Activated B cell treated with CpG ODN at 0.5 μM for 24 hours (primary cell): ENCODE measurements at places on chromosomes 16 and 17. TPM values are rescaled to one million over a fixed set of nuclear protein-coding genes. Genes with fewer than 3 reads are reported as not detected.

Gene SMIM5
- 1.1 and 1.7 TPM in 2 replicates for total RNA-seq

Gene MTSS2
- total RNA-seq = 0.81 and 1.4 TPM in 2 replicates

Gene ERN2
- not detected in 2 replicates for total RNA-seq

Gene GDPD3
- total RNA-seq = 4.9 and 6.1 TPM in 2 replicates

DNA sequence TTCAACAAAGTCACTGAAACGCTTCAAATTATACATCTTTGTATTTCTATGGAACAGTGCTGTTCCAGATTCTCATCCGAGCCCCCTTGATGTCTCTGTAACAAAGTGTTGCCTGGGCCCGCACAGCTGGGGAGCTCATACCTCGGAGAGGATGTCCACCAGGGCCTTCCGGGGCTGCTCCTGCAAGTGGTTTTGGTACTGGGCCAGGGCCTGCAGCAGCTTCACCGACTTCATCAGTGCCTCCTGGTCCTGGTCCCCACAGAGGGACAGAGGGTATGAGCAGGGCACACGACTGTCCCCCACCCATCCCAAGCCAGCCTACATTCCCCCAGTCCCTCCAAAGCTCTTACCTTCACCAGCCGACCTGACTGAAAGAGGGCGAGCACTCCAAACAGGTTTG, 1.5 kb downstream of the MYBBP1A start:
- no peaks in the 10 kb centered on the region for H3K27me3 ChIP-seq
- peak overlapping the region; percentile 96 for H3K4me3 ChIP-seq
- H3K27ac ChIP-seq = no peak overlapping the region
- peaks cover 51% of the 10 kb centered on the region for H3K36me3 ChIP-seq
- peaks cover 28% of the 10 kb centered on the region for H3K4me1 ChIP-seq
- DNase-seq = no peak

DNA sequence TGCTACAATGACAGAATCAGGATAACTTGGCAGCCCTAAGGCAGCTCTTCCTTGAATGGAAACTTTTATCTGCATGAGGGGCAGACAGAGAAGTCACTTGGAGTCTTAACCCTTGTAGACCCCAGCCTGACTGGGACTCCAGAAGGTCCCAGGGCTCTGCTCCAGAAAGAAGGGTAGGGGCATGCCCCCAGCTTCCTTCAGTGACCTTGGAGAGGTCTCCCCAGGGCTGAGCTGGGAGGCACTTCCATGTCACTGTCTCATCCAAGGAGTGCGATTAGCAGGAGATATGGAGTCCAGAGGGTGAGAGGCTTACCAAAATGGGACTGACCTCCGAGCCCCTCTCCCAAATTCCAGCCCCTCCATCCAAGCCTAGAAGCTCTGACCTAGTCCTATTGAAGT, 3.4 kb upstream of the NLRC5 start:
- DNase-seq = no peak
- H3K4me3 ChIP-seq = no peak overlapping the region
- no peaks in the 10 kb centered on the region for H3K27me3 ChIP-seq
- peaks cover 91% of the 10 kb centered on the region for H3K4me1 ChIP-seq

DNA sequence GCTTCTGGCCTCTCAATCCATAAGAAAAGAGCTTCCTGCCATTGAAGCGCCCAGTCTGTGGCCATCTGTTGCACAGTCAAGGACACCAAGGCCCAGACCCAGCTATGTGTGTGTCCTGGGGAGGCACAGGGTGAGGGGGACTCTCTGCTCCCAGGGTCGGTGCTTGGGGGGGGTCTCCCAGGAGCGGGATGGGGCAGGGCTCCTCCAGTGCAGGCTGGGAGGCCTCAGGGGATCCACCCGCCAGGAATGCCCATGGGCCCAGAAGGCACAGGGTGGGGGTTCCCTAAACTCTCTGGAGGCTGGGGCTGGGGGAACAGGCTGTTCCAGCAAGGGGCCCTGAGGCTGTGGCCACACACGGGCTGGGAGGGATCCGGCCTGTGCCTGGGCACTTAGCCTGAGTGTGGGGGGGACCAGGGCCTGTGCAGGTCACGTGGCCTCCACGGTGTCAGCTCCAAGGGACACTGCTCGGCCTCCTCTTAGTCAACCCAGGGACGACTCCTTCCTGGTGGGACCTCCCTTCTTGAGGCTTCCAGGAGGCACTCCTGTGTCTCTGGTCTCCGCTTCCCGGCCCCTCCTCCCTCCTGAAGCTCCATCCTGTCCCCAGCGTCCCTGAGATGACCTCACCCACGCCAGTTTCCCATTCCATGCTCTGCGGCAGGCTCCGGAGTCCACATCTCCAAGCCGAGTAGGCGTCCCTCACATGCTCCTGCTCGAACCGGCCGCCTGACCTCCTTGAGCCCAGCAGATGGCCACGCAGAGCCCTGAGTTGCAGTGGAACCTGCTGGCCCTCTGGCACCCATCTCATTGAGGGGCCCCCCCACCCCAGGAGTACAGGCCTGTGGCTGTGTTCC, 23.1 kb upstream of the BAHCC1 start:
- H3K27me3 ChIP-seq = peaks cover 5% of the 10 kb centered on the region
- no peak overlapping the region for H3K27ac ChIP-seq
- no peaks in the 10 kb centered on the region for H3K4me1 ChIP-seq
- no peak overlapping the region for H3K4me3 ChIP-seq

GRCh38 chr17:180381-181244, 837 bp downstream of the DOC2B start:
- H3K27me3 ChIP-seq = peaks cover 40% of the 10 kb centered on the region
- no peak for DNase-seq
- H3K4me3 ChIP-seq = no peak overlapping the region
- H3K36me3 ChIP-seq = no peaks in the 10 kb centered on the region
- H3K27ac ChIP-seq = no peak overlapping the region

DNA sequence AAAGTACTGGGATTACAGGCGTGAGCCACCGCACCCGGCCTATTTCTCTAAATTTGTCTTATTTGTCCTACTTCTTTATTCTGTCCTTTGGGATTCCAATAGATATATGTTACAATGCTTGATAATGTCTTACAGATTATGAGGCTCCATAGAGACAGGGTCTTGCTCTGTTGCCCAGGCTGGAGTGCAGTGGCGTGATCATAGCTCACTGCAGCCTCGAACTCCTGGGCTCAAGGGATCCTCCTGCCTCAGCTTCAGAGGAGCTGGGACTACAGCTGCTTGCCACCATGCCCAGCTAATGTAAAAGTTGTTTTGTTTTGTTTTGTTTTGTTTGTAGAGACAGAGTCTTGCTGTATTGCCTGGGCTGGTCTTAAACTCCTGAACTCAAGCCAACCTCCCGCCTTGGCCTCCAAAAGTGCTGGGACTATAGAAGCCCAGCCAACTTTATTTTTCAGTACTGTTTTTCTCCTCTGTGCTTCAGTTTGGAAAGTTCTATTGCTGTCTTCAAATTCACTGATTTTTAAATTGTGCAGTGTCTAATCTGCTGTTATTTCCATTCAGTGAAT, 10.3 kb downstream of the ANKRD13B start:
- no peak for DNase-seq
- H3K4me3 ChIP-seq = no peak overlapping the region
- no peaks in the 10 kb centered on the region for H3K36me3 ChIP-seq
- no peak overlapping the region for H3K27ac ChIP-seq
- H3K4me1 ChIP-seq = no peaks in the 10 kb centered on the region

GRCh38 chr16:10571354-10571753, 9.0 kb downstream of the EMP2 start:
- H3K4me3 ChIP-seq = no peak overlapping the region
- peaks cover 13% of the 10 kb centered on the region for H3K27me3 ChIP-seq
- no peak for DNase-seq
- no peaks in the 10 kb centered on the region for H3K36me3 ChIP-seq

DNA sequence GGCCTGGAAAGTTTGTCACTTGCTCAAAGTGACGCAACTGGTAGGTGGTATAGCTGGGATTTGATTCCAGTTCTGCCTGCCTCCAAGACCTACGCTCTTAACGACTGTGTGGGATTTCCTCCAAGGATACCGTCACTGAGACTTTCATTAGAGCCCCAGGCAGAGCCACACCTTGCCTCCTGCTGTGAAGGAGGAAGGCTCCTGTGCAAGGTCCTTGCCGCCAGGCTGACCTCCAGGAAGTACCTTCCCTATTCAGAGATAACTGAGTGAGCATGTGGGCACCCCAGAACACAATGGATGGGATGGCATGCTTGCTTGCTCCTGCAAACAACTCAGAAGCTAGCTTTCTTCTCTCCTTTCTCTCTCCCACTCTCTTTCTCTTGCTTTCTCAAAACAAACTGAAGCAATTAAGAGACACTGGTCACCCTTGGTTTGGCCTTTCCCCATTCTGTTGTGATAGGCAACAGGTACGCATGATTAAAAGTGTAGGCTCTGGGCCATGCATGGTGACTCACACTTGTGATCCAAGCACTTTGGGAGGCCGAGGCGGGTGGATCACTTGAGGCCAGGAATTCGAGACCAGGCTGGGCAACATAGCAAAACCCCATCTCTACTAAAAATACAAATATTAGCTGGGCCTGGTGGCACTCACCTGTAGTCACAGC, 30.7 kb downstream of the CACNG3 start:
- no peak for DNase-seq
- no peaks in the 10 kb centered on the region for H3K4me1 ChIP-seq
- no peak overlapping the region for H3K27ac ChIP-seq
- H3K27me3 ChIP-seq = peaks cover 27% of the 10 kb centered on the region
- no peaks in the 10 kb centered on the region for H3K36me3 ChIP-seq
- H3K4me3 ChIP-seq = no peak overlapping the region

DNA sequence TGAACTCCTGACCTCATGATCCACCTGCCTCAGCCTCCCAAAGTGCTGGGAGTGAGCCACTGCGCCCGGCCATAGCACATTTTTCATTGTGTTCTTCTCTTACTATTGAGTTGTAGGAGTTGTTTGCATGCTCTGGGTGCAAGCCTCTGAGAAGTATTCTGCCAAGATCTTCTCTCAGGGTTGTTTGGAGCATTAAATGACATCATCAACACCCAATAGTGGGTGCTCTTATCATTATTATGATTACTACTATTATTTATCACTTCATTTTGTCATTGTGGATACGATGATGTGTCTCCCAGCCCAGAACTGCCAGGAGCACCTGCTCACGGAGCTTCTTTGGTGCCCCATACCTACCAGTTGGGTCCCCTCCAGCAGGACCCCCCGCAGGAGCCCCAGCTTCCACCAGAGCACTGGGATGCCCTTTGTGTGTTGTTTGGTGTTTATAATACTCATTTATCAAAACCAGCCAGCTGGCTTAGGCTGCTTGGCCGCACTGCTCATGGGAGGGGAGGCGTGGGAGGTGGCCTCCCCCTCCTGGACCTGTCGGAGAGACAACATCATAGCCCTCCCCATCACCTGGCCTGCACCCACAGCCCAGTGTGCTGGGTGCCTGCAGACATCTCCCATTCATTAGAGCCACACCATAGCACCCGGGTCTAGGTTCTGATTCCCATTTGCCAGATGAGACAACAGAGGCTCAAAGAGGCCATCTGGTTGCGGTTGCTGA, 12.9 kb upstream of the MAP2K3 start:
- no peaks in the 10 kb centered on the region for H3K27me3 ChIP-seq
- no peak for DNase-seq
- H3K36me3 ChIP-seq = no peaks in the 10 kb centered on the region
- no peak overlapping the region for H3K4me3 ChIP-seq

GRCh38 chr16:59114790-59115189, 380.7 kb upstream of the GOT2 start:
- no peaks in the 10 kb centered on the region for H3K27me3 ChIP-seq
- DNase-seq = no peak
- H3K4me3 ChIP-seq = no peak overlapping the region
